Stimulated activated CD4-positive, alpha-beta T cell treated with anti-CD3 and anti-CD28 coated beads, Interleukin-12 subunit alpha, Interleukin-12 subunit beta, amount 100 ng/mL, for 4 hours (primary cell): ENCODE measurements at places on chromosomes 13 and 19.

DNA sequence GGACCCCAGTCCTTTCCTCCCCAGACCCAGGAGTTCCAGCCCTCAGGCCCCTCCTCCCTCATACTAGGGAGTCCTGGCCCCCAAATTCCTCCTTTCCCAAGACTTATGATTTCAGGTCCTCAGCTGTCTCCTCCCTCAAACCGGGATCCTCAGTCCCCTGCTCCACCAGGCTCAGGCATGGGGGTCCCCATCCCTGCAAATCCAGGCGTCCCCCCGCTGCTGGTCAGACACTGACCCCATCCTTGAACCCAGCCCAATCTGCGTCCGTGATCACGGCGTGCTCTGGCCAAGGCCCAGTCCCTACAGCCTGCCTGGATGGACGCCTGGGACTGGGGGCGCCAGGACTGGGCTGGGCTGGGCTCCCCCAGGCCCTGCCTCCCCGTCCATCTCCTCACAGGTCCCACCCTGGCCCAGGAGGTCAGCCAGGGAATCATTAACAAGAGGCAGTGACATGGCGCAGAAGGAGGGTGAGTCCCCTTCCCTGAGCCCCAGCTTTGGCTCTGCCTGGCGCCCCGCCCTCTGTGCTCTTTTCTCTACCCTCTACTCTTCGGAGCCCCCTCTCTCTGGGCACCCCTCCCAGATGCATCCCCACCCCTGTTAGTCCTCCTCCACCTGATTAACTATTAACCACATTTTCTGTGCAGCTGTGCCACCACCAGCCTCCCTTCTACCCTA is 672 bp downstream of the HPN start:
- no peak for DNase-seq

- no peak for DNase-seq
Measured at GRCh38 chr13:32059511-32059984, 28.0 kb downstream of the FRY start.

DNA sequence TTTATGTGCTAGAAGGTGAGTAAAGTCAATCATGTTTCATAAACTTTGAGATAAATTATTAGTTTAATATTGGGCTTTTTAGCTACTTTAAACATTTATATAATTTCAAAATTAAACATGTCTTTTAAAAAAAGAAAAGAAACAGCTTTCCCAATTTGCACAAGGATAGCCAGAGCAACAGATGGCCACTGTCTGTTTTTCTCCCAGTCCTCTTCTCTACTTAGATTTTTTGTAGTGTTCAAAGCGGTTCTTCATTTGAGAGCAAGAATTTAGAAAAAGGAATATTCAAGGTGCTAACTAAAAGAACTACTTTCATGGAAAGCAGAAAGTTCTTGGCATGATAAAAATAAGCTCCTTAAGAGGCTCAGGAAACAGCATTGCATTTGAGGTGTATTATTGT is 128.3 kb upstream of the MIR17HG start:
- no peak for DNase-seq

- no peak for DNase-seq
Measured at GRCh38 chr19:49355909-49356353, 6.3 kb downstream of the TEAD2 start.

DNA sequence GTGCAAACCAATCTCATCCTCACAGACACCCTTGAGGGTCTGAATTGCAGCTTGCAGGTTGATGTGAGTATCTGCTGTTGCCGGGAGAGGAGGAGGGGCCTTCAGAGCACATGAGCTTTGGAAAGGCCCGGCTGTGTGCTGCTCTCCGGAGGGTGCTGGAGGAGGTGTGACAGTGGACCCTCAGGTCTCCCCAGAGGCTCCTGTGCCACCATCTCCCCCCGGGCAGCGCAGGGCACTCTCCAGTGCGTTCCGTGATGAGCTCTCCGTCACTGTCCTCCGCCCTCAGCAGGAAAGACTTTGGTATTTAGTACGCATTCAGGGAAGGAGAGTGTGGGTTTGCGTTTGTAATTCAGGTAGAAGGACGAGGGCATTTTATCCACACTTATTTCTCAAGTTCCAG is 20.0 kb downstream of the LAMP1 start:
- no peak for DNase-seq

- DNase-seq, result no peak
Measured at GRCh38 chr13:40676007-40676406, 9.6 kb upstream of the FOXO1 start.

DNA sequence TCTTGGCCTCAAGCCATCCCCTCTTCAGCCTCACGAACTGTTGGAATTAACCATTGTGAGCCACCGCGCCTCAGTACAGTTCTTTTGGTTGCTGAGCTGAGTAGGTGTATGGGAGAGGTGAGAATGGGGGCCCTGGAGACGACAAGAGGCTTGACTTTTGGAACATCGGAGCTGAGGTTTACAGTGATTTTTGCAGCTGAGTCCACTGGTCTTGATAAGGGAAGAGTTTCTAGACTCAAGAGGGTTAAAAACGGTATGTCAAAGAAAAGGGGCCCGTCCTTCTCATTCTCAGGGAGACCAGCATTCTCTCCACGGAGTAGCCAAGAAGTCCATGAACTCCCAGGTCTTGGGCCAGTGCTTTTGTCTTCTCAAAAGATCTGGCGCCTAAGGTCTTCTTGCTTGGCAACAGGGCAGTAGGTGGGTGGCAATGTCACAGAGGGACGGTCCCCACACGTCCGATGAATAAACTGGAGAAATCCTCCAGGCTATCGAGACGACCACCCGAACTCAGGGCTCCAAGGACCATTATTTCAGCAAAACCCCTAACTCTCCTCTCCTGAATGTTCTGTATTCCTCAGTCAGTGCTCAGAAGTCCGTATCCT is 6.4 kb upstream of the QTRT1 start:
- no peak for DNase-seq

- no peak for DNase-seq
Measured at GRCh38 chr13:110687736-110688135, 18.2 kb downstream of the CARS2 start.

DNA sequence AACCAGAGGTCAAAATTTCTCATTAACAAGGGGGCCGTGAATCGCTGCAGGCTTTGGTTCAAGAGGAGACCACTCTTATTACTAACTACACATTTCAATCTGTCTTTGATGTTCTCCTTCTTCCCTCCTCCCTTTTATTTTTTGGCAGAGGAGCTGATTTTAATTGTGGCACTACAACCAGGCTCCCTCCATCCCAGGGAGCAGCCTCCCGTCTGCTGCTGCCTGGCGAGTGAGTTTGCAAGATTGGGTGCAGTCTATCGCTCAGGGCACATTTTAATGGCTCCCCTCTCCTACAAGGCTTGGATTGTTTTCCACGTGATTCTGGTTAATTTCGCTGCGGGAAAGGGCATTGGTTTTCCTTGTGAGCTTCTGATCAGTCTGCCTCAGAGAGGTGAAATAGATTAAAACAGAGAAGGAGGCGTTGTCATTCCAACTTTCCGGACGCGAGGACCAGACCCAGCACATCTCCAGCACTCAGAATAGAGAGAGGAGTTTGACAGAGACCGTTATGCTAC is 81.4 kb downstream of the KCTD15 start:
- no peak for DNase-seq

DNA sequence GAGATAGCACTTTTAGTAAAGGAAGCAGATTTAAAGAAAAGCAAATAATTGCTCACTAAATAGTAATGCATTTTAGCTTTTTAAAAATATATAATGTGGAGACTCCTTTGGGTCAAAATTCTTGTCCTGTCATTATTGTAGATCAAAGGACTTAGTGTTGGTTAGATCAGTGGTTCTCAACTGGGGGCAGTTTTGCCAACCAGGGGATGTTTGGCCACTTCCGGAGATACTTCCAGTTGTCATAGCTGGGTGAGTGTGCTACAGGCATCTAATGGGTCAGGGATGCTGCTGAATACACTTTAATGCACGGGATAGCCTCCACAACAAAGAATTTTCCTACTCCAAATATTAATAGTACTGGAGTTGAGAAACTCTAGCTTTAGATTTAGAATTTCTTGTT is 126.8 kb downstream of the LMO7 start:
- DNase-seq, result no peak

GRCh38 chr19:35316560-35316959 is 12.4 kb upstream of the CD22 start:
- no peak for DNase-seq

- DNase-seq, result no peak
Measured at GRCh38 chr19:39737891-39738290, at the start of gene CLC. Gene CLC (minus strand): TSS chr19:39738029. CDS start chr19:39737952, 77 bp downstream.

- peak; percentile 27 for DNase-seq
Measured at GRCh38 chr13:42047561-42048341, 697 bp upstream of the DGKH start.

DNA sequence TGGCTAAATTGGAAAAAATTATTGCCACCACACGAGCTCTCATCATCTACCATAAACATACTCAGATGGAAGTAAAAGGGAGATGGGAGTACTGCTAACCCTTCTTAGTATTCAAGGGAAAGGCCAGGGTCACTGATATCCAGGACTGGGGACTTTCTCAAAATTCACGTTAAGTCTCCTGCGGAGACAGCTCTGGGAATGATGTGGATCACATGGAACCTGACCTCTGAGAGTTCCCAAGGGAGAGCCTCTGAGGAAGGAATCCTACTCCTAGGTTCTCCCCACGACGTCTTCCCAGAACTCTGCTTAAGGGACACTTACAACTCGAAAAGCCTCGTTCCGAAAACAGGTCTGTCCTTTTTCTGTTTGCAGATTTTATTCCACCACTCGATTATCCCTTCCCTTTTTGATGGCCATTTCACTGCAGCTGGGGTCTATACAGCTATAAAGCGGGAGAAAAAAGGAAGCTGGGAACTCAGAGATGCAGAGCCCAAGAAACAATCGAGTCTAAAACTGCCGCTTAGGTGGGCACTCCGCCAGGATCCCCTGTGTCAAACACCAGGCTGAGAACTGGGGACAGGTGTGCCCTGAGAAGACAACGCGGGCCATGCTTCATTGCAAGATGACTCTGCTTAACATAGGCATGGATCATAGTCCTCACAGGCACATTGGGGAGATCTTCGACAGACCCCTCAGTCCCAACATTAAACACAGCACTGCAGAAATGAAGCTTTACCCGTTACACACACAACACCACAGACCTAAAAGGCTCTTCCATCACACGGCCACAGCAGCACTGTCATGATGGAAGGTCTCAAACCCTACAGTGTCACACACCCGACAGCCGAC is 823 bp upstream of the ZNF567 start:
- no peak for DNase-seq

DNA sequence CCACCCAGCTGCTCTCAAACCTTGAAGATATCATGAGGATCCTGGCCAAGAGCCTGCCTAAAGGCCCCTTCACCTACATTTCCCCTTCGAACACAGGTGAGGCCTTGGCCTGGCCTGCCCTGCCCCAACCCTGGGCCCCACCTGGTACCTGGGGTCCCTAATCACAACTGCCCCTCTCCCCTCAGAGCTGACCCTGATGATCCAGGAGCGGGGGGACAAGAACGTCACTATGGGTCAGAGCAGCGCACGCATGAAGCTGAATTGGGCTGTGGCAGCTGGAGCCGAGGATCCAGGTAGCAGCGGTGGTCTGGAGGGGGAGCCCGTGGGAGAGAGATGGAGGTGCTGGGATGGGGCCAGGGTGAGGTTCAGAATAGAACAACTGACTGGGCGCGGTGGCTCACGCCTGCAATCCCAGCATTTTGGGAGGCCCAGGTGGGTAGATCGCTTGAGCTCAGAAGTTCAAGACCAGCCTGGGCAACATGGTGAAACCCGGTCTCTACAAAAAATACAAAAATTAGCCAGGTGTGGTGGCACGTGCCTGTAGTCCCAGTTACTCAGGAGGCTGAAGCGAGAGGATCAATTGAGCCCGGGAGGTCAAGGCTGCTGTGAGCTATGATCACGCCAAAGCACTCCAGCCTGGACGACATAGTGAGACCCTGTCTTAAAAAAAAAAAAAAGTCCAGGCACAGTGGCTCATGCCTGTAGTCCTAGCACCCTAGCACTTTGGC is 17.5 kb downstream of the DDX39A start:
- no peak for DNase-seq

DNA sequence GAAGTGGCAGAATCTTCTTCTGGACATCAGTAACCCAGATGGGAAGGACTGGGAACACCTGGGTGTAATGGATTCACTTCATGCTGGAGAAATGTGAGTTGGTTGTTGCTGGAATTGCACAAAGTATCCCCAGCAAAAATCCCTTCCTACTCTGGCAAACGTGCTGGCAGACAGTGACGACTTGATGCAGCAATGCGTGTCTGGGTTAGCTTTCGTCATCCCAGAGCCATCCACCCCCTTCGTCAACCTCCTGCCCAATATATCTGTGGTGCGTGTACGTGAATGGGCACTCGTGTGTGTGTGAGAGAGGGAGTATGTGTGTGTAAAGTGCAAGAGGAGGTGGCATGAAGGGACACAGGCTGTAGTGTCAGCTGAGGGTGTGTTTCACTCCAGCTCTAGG is 70.9 kb downstream of the TM9SF2 start:
- DNase-seq, result no peak

- no peak for DNase-seq
Measured at GRCh38 chr13:85543144-85543543, 256.1 kb downstream of the SLITRK6 start.

GRCh38 chr19:48970923-48971395 is 5.8 kb downstream of the FTL start:
- DNase-seq, result peak; percentile 88
